ENCODE measurements at places on chromosomes 4 and X.

- peak; percentile 81 for DNase-seq
These were observed 65.9 kb downstream of the EFNB1 start for GRCh38 chrX:68894513-68895340.

DNA sequence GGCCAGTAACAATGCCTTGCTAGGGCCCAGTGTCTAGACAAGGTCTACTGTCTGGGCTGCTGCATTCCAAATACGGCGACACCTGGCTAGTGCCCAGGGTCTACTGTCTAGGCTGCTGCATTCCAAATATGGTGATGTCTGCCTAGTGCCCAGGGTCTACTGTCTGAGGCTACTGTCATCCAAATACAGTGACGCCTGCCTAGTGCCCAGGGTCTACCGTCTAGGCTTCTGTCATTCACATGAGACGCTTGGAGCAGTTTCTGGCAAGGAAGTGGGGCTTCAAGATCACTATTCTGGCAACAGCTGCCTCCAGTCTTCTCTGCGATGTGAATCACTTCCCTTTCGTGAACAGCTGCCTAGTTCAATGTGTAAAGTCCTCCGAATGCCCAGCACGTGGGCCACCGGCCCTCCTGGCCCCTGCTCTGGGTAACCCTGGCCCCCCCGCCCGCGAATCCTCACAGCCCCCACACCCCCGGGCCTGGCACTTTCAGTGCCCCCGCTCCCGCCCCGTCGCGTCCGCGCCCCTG, 12.7 kb downstream of the ACOX3 start:
- peak; percentile 83 for DNase-seq

DNA sequence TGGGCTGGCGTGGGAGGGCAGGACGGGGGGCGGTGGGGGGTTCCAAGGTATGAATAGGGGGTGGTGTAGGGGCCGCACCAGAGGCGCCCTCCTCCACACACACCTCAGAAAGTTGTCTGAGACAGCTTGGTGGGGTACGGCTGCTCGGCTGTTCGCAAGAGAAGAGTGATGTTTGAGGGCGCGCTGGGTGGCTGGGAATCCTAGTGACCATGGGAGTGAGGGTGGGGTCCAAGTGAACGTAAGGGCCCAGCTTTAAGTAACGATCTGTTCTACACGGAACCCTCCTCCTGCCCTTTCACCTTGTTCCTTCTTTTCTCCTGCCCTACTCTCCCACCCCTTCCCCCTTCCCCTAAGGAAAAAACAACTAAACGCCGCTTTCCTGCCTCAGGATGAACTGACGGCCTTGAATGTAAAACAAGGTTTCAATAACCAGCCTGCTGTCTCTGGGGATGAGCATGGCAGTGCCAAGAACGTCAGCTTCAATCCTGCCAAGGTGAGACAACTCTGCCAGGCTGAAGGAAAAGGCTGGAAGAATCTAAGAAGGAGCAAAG, 664 bp downstream of the MED12 start:
- no peak for DNase-seq

DNA sequence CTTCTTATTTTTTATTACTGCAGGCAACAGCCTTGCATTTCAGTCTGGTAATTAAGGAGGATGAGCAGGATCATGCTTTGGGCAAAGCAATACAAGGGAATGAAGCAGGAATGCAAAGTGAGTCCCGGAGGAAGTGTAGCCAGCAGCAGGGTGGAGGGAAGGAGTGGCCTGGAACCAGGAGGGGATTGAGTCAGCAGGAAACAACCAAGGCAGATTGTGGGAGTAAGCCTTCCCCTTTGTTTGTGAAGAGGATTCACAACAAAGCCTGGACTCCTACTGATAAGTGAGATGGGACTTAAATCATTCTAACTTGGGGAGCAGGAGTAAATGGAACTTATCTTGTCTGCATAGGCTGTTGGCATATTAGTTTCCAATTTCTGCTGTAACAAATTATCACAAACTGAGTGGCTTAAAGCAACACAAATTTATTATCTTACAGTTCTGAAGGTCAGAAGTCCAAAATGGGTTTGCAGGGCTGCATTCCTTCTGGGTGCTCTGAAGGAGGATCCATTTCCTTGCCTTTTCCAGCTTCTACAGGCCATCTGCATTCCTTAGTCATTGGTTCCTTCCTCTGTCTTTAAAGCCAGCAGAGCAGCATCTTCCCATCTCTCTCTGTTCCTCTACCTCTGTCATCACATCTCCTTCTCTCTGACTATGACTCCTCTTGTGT, 93.2 kb upstream of the AP1S2 start:
- DNase-seq: no peak

DNA sequence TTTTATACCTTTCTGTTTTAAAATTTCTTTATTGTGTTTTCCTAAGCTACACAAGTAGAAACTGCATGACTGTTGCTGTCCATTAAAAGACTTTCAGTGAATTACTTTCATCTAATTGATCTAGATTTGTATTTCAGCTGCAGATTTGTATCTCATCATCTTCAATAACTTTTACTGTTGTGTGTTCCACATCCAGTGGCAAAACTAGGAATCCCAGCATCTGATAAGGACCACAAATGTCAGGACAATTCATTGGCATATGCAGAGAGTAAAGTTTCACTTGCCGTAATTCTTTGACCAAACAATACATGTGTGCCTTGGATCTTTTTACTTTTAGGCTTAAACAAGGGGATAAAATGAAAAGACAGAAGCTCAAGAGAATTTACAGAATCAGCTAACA, 112.6 kb downstream of the FBXO8 start:
- no peak for DNase-seq

DNA sequence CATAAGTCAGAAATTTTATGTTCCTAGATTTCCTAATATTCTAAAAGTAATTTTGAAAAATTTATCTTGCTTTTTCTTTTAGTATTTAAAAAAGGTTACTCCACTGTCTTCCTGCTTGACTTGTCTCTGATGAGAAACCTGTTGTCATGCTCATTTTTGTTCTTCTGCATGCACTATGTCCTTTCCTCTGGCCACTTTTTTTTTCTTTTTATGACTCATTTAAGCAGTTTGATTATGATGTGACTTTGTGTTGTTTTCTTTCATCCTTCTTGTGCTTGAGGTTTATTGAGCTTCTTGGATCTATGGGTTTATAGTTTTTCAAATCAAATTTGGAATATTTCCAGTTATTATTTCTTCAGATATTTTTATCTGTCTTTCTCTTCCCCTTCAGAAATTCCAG, 12.0 kb upstream of the UFSP2 start:
- no peak for DNase-seq

DNA sequence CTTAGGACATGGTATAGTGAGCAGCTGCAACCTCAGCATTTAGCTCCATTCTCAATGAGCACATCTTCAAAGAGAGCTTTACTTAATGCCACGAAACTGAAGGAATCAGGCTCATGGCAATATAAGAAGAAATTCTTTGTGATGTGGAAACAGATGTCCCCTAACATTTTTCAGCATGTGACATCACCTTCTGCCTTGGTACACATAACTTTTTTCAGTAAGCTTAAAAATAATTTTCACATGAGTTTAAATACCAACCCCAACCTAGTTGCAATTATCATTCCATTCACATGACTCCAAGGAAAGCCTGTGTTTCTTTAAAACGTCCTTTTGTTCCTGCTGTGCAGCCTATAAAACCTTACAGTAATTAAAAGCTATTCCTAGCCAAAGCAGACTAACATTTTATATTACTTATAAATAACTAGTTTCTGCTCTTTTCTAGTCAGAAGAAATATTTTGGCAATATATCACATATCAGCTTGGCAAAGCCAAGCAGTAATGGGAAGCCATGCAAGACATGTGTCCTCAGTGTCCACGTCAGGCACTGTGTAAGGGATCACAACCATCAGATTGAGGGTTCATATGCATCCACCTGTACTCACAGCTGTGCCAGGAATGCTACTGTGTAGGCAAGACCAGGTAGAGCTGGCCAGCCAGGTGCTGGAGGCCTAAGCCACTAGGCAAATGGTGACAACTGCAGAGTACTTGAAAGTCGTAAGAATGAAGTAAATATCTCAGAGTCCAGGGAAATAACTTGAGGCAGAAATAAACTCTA, 466.6 kb downstream of the INPP4B start:
- DNase-seq: no peak

DNA sequence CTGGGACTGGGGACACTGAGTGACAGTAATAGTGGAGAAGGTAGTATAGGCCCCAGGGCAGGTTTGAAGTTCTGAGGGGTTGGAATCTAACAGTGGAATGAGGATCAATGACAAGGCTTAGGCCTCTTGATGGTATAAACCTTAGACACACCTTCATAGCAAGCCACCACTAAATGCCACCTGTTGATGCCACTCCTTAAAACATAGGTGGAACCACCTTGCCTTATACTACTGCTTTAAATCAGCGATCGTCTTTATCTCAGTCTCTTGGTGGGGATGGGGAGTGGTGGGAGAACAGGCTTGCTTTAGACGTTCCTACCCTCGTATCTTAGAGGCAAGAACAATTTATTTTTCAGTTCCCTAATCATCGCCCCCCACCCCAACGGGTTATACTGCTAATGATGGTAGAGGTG, 1.2 kb downstream of the RAB33B start:
- no peak for DNase-seq

- DNase-seq: no peak
These were observed 190.6 kb downstream of the DLG3 start for GRCh38 chrX:70635227-70635626.
